ENCODE measurements at places on chromosomes 11 and 22. TPM values are rescaled to one million over a fixed set of nuclear protein-coding genes. Genes with fewer than 3 reads are reported as not detected.

DNA sequence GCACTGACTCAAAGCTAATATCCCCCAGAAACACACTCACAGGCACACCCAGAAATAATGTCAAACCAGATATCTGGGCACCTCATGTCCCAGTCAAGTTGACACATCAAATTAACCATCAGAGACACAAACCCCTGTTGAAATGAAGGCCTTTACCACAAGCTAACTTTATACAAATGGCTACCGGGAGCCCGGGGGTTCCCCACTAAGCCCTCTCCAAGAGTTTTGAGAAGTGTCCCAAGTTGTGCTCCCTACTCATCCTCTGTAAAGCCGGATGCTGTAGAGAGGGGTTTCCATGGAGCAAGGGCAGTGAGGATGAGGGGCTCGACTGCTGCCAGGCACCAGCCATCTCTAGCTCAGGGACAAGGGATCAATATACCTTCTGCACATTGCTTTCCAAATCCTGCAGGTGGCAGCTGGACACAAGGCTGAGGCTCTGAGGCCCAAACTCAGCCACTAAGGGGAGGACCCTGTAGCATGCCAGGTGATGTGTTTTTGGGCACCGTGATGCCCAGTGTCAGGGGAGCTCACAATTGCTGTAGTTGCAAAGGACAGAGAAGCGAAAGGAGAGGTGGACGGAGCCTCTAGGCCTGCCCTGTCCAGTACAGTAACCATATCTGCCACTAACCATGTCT is 145.7 kb downstream of the TTC17 start:
- no peak for DNase-seq

GRCh38 chr11:126146454-126147192 is 64.8 kb downstream of the RPUSD4 start:
- DNase-seq = no peak

DNA sequence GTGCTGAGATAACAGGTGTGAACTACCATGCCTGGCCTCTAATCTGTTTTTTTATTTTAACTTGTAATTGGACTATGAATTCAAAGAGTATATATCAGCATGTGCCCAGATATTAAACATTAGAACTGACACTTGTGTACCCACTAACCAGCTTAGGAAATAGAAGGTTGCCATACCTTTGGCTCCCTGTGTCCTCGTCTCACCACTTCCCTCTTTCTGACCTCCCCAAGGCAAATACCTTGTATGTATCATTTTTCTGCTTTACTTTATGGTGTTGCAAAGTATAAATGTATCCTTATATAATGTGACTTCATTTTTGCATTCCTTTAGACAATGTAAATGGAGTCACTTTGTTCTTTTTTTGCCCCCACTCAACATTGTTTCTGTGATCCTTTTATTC is 9.1 kb downstream of the PPP6R3 start:
- no peak for DNase-seq

DNA sequence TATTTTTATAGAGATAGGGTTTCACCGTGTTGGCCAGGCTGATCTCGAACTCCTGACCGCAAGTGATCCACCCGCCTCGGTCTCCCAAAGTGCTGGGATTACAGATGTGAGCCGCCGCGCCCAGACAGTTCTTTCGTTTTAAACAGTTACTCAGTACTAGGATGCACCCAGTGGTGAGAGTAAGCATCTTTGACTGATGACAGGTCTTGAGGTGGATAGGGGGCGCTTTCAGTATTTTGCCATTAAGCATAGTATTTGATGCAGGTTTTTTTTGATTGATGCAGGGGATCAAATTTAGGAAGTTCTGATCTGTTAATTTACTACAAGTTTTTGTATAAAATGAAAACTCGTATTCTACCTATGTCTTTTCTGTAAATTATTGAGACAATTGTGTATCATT is 13.2 kb upstream of the TRIM34 start:
- DNase-seq = no peak

Gene RNASEH2C
- 231 TPM for total RNA-seq

Gene C11orf97
- total RNA-seq = not detected

Gene ANKK1
- total RNA-seq = not detected
